ENCODE measurements at places on chromosomes 3 and 15. TPM values are rescaled to one million over a fixed set of nuclear protein-coding genes. Genes with fewer than 3 reads are reported as not detected.

GRCh38 chr15:90345857-90346256 lies 6.2 kb upstream of the ZNF774 start:
- DNase-seq, result no peak

GRCh38 chr3:180881065-180881801 lies 31.2 kb upstream of the FXR1 start:
- no peak for DNase-seq

GRCh38 chr15:60003243-60004008 lies 685 bp upstream of the FOXB1 start:
- no peak for DNase-seq

- no peak for DNase-seq
Observed at GRCh38 chr3:93994056-93994455, 14.1 kb downstream of the ARL13B start.

- DNase-seq, result no peak
Observed at GRCh38 chr15:69537901-69538300, 85.3 kb downstream of the RPLP1 start.

DNA sequence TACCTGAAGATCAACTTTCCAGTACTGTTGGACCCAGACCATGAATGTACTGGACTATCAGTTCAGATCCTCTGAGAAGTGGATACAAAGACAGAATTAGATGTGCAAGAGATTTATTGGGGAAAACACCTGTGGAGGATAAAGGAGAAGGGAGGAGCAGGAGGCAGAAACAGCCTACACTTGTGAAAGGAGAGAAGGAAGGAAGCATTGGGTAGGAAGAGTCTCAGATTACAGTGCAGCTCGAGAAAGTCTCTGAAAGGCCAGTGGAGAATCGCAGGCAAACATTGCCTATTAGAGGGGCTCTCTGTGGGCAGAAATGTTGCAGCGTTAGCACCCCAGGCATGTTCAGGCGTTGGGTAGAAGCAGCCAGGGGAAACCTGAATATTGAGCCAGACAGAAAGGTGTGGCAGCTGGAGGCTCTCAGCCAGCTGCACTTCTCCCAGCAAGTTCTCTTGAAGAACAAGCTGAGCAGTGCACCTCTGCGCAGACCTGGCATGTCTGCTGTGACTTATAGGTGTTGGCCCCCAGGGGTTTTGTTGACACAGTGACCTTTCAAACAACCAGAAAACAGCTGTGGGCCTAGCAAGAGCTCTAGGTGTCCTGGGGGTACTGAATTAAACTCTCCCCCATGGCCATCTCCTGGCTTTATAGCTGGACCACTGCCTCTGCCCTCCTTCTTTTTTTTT lies 7.0 kb downstream of the CHST14 start:
- no peak for DNase-seq

DNA sequence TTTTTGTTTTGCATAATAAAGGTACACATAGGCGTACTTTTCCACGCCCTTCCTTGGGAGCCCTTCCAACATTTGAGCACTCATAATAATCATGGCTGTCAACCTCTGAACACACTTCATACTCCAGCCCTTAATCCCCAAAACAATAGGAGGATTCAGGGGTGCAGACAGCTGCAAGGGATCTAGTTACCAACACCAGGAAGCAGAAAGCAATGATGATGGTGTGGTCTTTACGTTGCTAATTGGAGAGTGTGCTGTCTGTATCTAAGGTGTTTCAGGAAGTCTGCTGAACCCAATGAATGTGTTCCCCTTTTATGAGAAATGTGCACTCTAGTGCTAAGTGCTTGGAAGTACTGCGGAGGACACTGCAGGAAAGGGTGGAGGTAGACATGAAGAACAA lies 60.3 kb upstream of the PDZRN3 start:
- DNase-seq, result no peak

GRCh38 chr3:66819993-66820501 lies 178.1 kb upstream of the KBTBD8 start:
- DNase-seq, result no peak

GRCh38 chr15:82572311-82572710 lies 32.1 kb upstream of the RPS17 start:
- DNase-seq, result no peak

The LIPH gene
- 81.0 TPM for total RNA-seq

The NOX5 gene
- total RNA-seq, result not detected

The COL6A5 gene
- total RNA-seq, result not detected
